ENCODE measurements at places on chromosomes 6 and 20.
A peak's percentile ranks its signal among the peaks of the same experiment; 100 is the strongest.

DNA sequence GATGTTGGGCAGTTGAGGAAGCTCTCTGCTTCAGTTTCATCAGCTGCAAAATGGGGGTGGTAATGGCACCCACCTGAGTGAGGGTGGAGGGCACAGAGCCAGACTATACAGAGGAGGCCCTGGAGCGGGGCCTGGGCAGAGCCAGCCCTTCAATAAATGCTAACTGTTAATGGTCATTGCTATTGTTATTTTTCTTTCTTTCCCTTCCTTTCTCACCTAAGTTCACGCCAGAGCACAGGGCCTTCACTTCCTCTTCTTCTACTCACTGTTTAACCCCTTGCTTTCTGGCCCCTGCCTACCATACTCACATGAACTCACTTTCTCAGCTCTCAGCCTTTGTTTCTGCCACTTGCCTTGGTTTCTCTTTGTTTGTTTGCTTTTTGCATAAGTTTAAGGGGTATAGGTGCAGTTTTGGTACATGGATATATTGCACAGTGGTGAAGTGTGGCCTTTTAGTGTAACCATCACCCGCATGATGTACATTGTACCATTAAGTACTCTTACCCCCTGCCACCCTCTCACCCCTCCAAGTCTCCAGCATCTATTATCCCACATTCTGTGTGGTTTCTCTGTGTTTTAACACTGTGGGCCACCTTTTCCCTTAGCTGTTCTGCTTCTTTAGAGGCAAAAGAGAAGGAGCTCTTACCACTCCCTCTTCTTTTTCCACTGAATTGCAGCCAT, 7.5 kb upstream of the RREB1 start:
- DNase-seq, result no peak

- DNase-seq, result no peak
Observed at GRCh38 chr6:68086199-68086598, 548.9 kb upstream of the ADGRB3 start.

DNA sequence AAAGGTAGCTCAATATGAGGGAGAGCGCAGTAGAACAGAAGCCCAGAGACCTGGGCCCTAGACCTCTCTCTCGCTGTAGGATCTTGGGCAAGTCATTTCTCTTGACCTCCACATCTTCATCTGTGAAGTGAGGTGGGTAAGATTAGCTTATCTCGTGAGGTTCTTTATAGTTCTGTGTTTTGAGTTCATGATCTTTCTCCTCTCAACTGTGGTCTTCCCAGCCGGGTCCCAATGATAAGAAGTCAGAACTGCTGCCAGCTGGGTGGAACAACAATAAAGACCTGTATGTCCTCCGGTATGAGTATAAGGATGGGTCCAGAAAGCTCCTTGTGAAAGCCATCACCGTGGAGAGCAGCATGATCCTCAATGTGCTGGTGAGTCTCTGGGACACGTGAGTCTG, 6.9 kb downstream of the PSMF1 start:
- no peak for DNase-seq

GRCh38 chr6:43396408-43397149, 27.1 kb upstream of the ZNF318 start:
- no peak for DNase-seq

GRCh38 chr20:36384022-36384619, 78.0 kb downstream of the DLGAP4 start:
- peak; percentile 35 for DNase-seq

GRCh38 chr6:5869261-5869660, 137.5 kb downstream of the NRN1 start:
- no peak for DNase-seq

DNA sequence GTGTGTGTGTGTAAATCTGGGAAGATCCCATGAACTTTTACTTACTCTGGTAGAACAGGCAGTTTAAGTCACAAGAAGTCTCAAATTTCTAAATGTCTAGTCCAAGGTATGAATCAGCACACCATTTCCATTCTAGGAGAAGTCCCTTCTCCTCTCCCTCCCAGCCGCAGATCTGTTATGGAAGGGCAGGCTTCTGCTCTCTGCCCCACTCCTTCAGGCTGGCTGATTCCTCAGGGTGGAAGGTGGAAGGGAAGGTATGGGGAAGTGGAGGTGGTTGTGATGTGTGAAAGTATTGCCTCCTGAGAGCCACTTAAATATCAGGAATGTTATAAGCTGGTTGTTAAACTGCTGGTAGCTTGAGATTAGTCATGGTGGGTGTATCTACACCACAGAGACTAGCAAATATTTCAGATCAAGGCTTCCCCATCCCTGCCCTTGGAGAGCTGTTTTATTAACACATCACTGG, 44.5 kb upstream of the LAMA4 start:
- DNase-seq, result no peak

- DNase-seq, result no peak
Observed at GRCh38 chr6:46746696-46747095, at the start of gene ANKRD66. TSS of gene ANKRD66 (plus strand) at chr6:46746933. CDS start at chr6:46751949, 5,016 bp downstream.

DNA sequence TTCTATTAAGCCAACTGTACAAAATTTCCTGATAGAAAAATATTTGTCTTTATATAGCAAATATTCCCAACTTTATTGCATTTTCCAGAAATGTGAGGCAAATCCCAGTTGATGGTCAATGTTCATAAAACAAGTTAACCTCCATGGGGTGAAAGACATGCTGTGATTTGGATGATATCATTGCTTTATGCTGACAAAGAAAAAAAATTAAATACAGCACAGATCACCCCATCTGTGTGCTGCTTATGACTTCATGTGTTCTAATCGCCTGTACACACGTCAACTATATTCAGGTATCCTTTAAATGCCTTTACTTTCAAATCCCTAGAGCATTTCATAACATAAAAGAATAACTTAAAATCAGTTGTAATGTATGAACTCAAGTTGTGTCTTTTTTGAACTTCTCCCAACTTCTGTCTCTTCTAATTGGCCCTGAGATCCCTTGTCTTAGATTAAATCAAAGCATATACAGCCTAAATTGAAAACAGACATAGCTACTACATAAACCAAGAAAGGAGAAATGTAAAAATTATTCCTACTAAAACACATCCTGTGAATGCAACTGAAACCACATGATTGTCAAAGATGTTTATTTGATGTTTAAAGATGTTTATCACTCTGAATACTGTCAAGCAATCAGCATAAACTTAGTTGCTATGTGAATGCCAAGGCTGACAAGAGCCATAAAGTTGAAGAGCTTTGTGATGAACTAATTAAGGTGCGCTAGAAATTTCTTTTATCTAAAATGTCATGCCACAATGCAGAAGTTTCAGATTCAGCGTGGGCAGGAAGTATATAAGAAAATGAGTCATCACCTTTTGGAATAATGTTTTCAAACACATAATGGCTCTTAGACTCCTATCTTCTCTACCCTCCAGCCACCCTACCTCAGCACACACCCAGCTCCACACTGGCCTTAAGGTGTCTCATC, 68.7 kb downstream of the FILIP1 start:
- DNase-seq, result no peak

GRCh38 chr6:164408868-164409267, 900.5 kb downstream of the C6orf118 start:
- DNase-seq, result no peak

GRCh38 chr6:88910922-88911778, 52.3 kb downstream of the RNGTT start:
- peak; percentile 17 for DNase-seq

GRCh38 chr6:166289207-166290060, 18.8 kb downstream of the PRR18 start:
- DNase-seq, result no peak

- peak; percentile 66 for DNase-seq
Observed at GRCh38 chr6:17687136-17687535, 19.6 kb downstream of the NUP153 start.

DNA sequence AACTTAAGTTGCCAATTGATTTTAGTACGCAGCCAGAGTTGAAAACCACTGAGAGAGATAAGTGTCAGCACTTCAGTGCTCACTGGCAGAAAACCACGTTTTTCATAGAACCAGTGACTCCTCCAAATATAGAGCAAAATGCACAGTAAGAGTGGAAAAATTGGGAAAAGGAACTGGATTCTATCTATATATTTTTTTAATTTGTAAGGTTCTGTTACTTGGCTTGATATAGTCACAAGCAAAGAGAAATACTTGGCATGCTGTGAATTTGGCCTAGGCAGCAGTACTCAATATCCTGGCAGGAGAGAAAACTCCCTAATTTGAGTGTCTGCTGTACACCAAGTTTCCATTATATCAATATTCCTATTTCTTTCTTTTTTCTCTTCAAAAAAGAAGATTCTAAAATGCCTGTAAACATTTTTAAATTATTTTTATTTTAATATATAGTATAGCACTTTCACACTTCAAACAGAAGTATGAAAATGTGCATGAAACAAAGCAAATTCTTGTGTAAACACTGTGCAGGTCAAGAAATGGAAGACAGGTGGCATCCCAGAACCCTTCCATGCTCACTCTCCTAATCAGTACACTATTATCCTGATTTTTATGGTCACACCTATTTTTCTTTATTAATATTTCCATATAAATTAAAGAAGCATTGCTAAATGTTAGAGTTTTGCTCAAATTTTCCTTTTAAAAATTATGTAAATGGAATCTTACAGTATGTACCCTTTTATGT, 561.8 kb upstream of the RNF217 start:
- no peak for DNase-seq

DNA sequence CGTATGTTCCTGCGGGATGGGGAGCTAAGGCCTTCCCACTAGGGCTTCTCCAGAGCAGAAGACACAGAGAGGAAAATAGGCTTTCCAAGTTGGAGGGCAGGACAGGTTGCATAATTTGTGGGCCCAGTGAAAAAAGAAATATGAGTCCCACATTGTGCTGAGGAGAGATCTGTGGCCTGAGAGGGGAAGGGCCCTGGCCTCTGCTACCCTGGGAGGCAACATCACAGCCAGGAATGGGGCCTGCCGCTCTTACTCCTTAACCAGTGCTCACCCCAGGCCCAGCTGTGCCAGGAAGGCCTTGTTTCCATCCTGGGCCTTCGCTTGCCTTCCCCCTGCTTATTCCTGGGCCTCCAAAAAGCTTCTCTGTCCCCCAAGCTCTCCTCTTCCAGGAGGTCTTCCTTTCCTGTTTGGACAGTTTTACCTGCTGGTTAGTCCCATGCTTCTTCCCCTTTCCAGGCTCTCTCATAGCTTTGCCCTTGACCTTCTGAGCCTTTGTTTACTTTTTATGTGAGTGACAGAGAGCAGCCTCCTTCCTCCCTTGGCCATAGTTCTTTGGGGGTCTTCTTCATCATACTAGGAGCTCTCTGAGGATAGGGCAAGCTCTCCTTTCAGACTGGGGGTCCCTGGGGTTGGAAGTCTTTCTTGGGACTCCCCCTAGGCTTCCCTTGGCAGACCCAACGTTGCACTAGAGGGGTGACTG, 26.2 kb upstream of the VEGFA start:
- no peak for DNase-seq

- DNase-seq, result no peak
Observed at GRCh38 chr20:38674765-38675133, 49.5 kb upstream of the SLC32A1 start.
